ENCODE measurements at places on chromosomes 7 and 10.

- DNase-seq: peak; percentile 85
Measured at GRCh38 chr10:100338434-100339036, 8.5 kb upstream of the SCD start.

- DNase-seq: no peak
Measured at GRCh38 chr7:102836191-102836919, 76.4 kb upstream of the LRRC17 start.

DNA sequence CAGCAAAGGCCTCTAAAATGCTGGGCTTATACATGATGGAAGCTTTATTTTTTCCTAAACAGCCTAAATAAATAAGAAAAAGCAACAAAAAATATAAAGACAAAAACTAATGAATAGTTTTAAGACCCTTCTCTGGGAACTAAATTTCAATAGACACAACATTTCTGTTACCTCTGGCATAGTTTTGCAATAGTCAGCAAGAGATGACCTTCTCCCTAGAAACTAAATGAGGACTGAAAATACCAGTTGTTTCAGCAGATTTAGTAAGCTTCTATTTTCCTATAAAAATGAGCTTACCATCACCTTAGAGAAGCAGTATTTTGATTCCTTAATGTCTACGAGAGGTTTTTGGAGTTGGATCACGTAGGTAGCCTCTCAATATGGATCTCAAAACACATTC, 471.4 kb upstream of the NRP1 start:
- no peak for DNase-seq

DNA sequence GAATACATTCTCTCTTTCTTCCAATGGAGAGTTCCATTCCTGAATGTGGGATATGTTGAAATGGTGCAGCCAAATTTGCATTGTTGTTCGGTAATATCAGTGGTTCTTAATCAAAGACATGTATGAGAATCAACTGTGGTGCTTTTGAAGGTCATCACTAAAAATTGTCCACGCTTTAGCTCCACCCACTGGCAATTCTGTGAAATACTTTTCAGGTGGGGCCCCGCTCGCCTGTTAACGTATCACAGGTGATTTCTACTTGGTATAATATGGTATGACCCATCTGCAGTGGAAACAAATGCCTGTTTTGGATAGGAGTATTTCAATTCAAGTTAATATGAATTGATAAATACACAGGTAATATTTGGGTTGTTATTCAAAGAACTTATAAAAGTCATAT, 178.4 kb downstream of the NSUN6 start:
- no peak for DNase-seq

- no peak for DNase-seq
Measured at GRCh38 chr10:38038107-38038931, 27.8 kb downstream of the ZNF33A start.

DNA sequence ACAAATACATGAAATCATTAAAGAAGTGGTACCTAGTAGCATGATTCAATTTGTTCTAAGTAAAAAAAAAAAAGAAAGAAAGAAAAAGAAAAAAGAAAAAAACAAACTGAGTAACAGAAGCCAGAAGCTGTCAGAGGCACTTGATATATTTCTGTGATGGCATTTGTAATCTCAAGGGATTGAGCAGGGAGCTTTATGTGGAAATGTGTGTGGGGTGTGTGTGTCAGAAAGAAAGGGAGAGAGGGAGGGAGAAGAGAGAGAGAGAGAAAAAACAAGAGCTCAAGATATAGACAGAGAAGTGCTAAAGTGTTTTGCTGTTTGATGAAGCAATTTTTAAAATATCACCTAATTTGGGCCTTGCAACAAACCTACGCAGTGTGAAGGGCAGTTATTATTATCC, 357.6 kb upstream of the PCDH15 start:
- DNase-seq: no peak

GRCh38 chr10:100993986-100994708, 5.5 kb upstream of the LZTS2 start:
- DNase-seq: peak; percentile 49

GRCh38 chr7:40804477-40805215, 669.8 kb downstream of the SUGCT start:
- no peak for DNase-seq

All from testis (tissue), 5 donors.